ENCODE measurements at places on chromosomes 2 and 18.

DNA sequence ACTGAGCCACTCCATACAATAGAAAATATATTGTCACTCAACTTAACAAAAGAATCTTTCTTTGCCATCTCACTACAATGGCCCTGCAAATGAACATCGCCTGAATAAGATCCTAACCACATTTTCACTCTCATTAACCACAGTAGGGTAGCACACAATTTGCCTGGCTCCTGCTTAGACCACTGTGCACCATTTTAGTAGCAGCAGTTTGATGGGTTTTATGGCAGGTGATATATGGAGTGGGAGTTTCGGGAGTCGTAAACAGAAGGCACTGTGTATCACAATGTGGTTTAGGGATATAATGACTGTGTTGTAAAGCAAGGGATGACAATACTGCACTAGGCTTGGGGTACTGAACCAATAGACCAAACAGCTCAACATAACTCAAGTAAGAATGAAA lies 617.4 kb downstream of the BCL11A start:
- no peak for DNase-seq

- no peak for DNase-seq
Observed at GRCh38 chr2:64779117-64779690, 125.5 kb upstream of the SERTAD2 start.

DNA sequence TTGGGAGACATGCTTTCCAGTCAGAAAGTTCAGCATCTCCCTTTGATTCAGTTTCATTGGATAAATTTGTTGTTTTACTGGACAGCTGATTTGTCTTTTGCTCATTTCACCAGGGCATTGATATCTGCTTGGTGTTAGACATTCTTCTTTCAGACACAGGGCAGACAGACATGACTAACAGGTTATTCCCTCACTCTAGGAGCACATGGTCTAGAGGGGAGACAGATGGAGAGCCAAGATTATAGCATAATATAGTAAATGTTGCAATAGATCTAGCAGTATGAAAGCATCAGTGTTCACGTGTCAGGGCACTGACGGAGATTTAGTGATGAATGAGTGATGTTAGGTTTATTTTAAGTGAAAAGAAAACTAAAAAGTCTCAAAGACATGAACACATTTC lies 187.0 kb upstream of the CYRIA start:
- DNase-seq: no peak

- DNase-seq: no peak
Observed at GRCh38 chr2:157221394-157221988, 36.0 kb upstream of the GALNT5 start.

DNA sequence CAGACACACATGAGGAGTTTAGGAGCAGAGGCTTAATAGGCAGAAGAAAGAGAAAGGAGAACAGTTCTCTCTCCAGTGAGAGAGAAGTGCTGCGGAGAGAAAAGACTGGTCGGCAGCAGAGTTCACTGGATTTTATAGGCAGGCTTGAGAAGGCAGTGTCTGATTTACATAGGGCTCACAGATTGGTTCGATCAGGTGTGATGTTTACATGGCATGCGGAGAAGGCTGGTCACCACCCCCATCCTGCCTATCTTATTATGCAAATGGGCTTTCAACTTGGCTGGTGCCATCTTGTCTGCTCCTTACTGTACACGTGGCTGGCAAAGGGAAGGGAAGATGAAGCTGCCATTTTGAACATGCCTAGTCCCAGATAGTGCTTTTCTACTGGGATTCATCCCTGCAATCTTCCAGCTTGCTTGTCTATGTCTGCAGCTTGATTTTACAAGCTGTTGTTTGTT lies 113.4 kb downstream of the AP1S3 start:
- DNase-seq: no peak

DNA sequence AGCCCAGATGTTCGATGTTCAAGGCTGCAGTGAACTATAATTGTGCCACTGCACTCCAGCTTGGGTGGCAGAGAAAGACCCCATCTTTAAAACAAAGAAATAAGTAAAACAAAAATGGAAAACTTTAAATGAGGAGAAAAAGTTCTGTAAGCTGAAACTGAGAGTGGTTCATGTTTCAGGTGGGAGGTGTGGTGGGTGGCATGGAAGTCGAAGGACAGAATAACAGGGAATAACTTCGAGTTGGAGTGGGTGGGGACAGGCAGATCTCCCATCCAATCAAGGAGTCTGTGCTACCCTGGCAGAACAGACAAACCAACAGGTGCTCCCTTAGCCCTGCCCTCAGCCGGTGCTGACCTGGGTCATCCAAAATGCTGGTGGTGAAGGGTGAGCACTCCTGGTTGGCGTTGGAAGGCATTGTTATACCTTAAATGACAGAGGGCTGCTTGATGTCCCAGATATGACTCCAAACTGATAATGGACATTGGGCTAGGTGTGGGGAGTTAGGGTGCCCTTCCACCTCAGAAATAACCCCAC lies 328.4 kb downstream of the DYSF start:
- no peak for DNase-seq

- DNase-seq: no peak
Observed at GRCh38 chr2:241559323-241560161, 997 bp downstream of the BOK start.

DNA sequence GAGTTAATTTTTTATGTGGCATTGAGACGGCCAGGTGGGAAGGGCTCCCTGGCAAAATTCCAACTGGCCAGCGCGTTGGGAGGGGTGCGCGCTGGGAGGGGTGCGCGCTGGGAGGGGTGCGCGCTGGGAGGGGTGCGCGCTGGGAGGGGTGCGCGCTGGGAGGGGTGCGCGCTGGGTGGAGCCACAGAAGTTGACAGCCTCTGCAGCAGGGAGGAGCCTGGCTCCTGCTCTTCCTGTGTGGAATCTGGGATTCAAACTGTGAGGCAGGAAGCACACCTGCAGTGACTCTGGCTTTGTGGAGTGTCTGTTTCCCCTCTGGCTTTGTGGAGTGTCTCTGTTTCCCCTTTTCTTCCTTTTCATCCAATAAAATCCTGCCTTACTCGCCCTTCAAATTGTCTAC lies 147.9 kb upstream of the CBLN2 start:
- no peak for DNase-seq
